ENCODE measurements at places on chromosomes 2 and 18.
A peak's percentile ranks its signal among the peaks of the same experiment; 100 is the strongest.

DNA sequence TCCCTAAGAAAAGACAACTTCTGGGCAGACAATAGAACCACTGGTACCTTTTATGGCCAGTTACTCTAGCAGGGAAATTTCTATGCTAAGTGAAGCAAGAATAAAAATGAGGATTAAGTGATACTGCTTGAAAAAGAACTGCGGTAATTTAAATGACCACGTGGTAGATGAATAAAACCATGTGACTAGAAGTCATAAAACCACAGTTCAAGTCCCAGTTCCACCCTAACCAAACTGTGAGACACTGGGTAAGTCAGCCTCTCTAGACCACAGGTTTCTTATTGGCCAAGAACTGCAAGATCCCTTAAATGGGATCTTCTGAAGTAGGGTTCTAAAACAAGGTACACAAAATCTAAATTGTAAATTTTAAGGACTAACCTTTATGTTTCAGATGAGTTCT is 12.7 kb downstream of the TMEM237 start:
- no peak overlapping the region for H3K4me3 ChIP-seq
- H3K4me1 ChIP-seq = no peaks in the 10 kb centered on the region
- H3K27me3 ChIP-seq = no peaks in the 10 kb centered on the region
- no peak for DNase-seq
- H3K27ac ChIP-seq = no peak overlapping the region

DNA sequence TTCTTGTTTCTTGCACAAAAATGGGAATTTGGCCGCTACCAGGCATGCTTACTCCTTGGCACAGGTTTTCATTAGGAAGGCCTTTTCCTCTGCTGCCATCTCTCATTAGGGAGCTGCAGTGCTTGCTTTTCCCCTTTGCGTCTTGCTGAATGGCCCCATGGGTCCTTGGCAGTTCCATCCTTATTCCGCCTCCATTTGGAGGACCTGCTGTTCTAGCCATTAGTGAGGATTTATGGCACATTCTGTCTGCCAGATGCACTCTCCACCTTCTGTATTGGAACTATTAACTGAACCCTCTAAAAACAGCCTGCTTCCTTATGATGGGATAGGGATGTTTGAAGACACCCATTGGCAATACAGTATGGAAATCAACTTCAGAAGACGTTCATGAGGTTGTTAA is 103.5 kb upstream of the NOSTRIN start:
- peaks cover 5% of the 10 kb centered on the region for H3K27me3 ChIP-seq
- H3K27ac ChIP-seq = no peak overlapping the region
- peaks cover 47% of the 10 kb centered on the region for H3K36me3 ChIP-seq
- no peak overlapping the region for H3K4me3 ChIP-seq
- DNase-seq = no peak

- peaks cover 16% of the 10 kb centered on the region for H3K27me3 ChIP-seq
- no peak for DNase-seq
- H3K27ac ChIP-seq = no peak overlapping the region
Measured at GRCh38 chr2:20456636-20457426, 10.0 kb downstream of the RHOB start.

DNA sequence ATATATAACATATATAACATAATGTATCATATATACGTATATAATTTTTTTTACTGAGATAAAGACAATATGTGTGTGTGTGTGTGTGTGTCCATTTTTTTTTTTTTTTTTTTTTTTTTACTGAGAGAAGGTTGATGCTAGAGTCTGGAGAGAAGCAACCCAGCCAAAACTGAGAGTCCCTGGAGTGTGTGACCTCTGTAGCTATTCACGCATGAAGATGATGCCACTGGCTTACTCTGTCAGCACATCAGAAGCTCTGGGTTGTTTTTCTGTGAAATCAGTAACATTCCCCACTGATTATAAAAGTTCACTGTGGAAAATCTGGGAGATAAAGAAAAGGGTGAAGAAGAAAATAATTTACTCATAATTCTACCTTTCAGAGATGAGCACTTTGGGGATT is 27.2 kb downstream of the CCDC195 start:
- peaks cover 4% of the 10 kb centered on the region for H3K27me3 ChIP-seq
- H3K4me3 ChIP-seq = no peak overlapping the region
- H3K27ac ChIP-seq = no peak overlapping the region
- H3K4me1 ChIP-seq = no peaks in the 10 kb centered on the region
- no peaks in the 10 kb centered on the region for H3K36me3 ChIP-seq

DNA sequence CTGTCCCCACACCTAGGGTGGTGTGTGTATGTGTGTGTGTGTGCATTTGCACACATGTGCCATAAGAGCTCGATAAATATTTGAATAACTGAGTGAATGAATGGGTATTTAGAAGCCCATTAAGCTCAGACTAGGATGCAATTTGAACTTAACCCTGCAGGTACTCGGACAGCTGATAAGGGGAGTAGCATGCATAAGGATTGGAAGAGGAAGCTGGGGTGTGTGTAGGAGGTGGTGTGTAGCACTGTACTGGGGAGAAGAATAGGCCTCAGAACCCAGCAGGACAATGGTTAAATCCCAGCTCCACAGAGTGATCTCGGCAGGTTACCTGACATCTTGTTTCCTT is 1.8 kb upstream of the KCNF1 start:
- no peak overlapping the region for H3K27ac ChIP-seq
- DNase-seq = no peak
- peaks cover 64% of the 10 kb centered on the region for H3K27me3 ChIP-seq
- H3K36me3 ChIP-seq = no peaks in the 10 kb centered on the region
- H3K4me3 ChIP-seq = no peak overlapping the region

DNA sequence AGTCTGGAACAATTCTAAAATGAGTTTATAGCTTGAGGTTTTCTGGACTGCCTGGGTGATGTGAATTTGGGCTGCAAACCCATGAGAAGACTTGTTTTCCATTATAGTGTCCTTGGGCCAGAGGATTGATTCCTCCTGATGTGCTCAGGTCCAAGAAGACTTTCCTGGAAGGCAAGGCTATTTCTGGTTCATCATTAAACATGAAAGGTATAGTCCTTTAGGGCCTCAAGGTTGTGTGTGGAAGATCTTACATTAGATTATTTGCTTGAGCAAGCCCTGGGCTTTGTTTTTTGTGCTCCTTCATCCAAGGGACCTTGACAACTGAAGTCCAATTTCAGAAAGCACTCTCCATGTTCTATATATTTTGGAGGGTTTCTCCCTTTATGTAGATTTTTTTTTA is 26.8 kb upstream of the NEDD4L start:
- H3K4me3 ChIP-seq = no peak overlapping the region
- H3K36me3 ChIP-seq = peaks cover 7% of the 10 kb centered on the region
- no peaks in the 10 kb centered on the region for H3K4me1 ChIP-seq
- no peak overlapping the region for H3K27ac ChIP-seq

- no peaks in the 10 kb centered on the region for H3K36me3 ChIP-seq
- H3K4me3 ChIP-seq = no peak overlapping the region
- no peak for DNase-seq
- no peak overlapping the region for H3K27ac ChIP-seq
Measured at GRCh38 chr2:18402-19271, 27.7 kb downstream of the FAM110C start.

GRCh38 chr2:159144776-159145614 is 141.5 kb downstream of the WDSUB1 start:
- no peak overlapping the region for H3K4me3 ChIP-seq
- H3K36me3 ChIP-seq = peaks cover 52% of the 10 kb centered on the region
- DNase-seq = no peak
- H3K27ac ChIP-seq = no peak overlapping the region
- peaks cover 37% of the 10 kb centered on the region for H3K4me1 ChIP-seq

GRCh38 chr18:35577045-35577848 is 4.3 kb upstream of the GALNT1 start:
- peaks cover 1% of the 10 kb centered on the region for H3K4me1 ChIP-seq
- H3K4me3 ChIP-seq = no peak overlapping the region
- DNase-seq = no peak
- peaks cover 13% of the 10 kb centered on the region for H3K27me3 ChIP-seq

- DNase-seq = no peak
- H3K4me1 ChIP-seq = no peaks in the 10 kb centered on the region
- H3K36me3 ChIP-seq = peaks cover 14% of the 10 kb centered on the region
- no peaks in the 10 kb centered on the region for H3K27me3 ChIP-seq
- H3K27ac ChIP-seq = no peak overlapping the region
Measured at GRCh38 chr2:117128461-117128860, 686.0 kb upstream of the DDX18 start.

GRCh38 chr2:45242161-45242741 is 233.0 kb upstream of the SIX2 start:
- peaks cover 4% of the 10 kb centered on the region for H3K27me3 ChIP-seq
- no peak for DNase-seq
- peak overlapping the region; percentile 27 for H3K27ac ChIP-seq
- H3K4me1 ChIP-seq = peaks cover 32% of the 10 kb centered on the region
- H3K36me3 ChIP-seq = no peaks in the 10 kb centered on the region
- no peak overlapping the region for H3K4me3 ChIP-seq

GRCh38 chr2:134319596-134320254 is 65.9 kb downstream of the MGAT5 start:
- H3K4me1 ChIP-seq = peaks cover 16% of the 10 kb centered on the region
- peaks cover 2% of the 10 kb centered on the region for H3K27me3 ChIP-seq
- no peak overlapping the region for H3K4me3 ChIP-seq
- H3K27ac ChIP-seq = peak overlapping the region; percentile 87
- no peak for DNase-seq

- H3K4me1 ChIP-seq = peaks cover 21% of the 10 kb centered on the region
- H3K4me3 ChIP-seq = no peak overlapping the region
- no peak for DNase-seq
Measured at GRCh38 chr2:239675826-239676715, 275.3 kb upstream of the HDAC4 start.

GRCh38 chr2:99101697-99102096 is 39.8 kb upstream of the C2orf15 start:
- peak overlapping the region; percentile 44 for H3K27ac ChIP-seq
- H3K27me3 ChIP-seq = peaks cover 4% of the 10 kb centered on the region
- H3K36me3 ChIP-seq = peaks cover 55% of the 10 kb centered on the region
- no peaks in the 10 kb centered on the region for H3K4me1 ChIP-seq

DNA sequence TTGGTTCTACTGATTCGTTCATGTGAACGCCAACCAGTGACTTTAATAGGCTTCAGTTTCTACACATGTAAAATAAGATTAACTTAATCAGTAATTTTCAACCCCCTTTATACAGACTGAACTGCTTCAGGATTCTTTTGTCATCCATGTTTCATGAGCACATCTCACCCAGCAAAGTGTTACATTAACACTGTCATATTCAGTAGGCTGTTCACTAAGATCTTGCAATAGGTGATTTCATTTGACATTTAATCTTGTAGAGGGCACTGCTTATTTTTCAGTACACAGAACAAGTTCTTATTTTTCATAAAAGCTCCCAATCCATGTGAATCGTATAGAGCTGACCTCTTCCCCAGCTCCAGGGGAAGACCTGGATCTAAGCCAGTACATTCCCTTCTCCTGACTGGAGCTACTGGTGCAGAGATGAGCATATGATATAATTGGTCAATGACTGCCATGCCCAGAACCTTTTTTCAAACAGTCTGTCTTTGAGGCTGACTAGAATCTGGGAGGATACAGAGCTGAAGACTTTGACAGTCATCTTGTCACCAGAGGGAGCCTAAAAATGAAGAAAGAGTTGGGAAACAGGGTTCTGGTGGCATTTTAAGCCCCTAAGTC is 72.2 kb upstream of the CHRNA1 start:
- DNase-seq = no peak
- peaks cover 52% of the 10 kb centered on the region for H3K36me3 ChIP-seq
- H3K4me3 ChIP-seq = no peak overlapping the region
- peak overlapping the region; percentile 81 for H3K27ac ChIP-seq
- no peaks in the 10 kb centered on the region for H3K27me3 ChIP-seq

DNA sequence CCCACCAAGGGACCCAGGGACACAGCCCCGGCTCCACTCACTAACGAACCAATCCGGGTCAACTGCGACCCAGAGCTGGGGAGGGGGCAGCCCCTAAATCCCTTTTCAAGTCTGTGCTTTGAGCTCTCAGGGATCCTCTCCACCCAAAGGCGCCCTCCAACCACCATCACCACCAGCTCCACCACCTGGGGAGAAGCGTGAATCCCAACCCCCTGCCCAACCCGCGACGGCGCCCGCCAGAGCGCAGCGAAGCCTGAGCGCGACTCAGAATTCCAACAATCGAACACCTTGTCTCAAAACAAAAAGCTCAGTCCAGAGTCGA is 497 bp downstream of the DSC3 start:
- H3K4me3 ChIP-seq = peak overlapping the region; percentile 93
- no peak for DNase-seq
- no peaks in the 10 kb centered on the region for H3K36me3 ChIP-seq
- peaks cover 25% of the 10 kb centered on the region for H3K4me1 ChIP-seq
- no peak overlapping the region for H3K27ac ChIP-seq

GRCh38 chr2:164752956-164753355 is 88.7 kb downstream of the COBLL1 start:
- no peaks in the 10 kb centered on the region for H3K4me1 ChIP-seq
- no peak overlapping the region for H3K4me3 ChIP-seq
- DNase-seq = no peak
- no peak overlapping the region for H3K27ac ChIP-seq
- peaks cover 3% of the 10 kb centered on the region for H3K27me3 ChIP-seq

DNA sequence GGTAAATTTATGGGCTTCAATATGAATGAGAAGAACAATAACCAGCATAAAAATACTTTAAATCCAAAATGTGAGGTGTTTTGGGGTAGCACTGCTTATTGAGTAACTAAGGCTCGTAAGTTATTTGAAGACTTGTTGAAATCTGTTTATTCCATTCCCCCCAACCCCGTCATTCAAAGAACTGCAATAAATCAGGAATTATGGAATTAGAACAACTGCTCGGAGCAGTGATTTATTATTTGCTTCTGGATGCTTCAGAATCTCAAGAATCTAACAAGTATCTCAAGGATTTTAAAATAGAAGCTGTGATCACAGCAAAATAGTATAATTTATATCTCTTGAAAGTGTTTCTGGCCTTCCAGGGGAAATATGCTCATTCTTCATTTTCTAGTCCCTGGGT is 86.8 kb downstream of the EML6 start:
- H3K27me3 ChIP-seq = peaks cover 4% of the 10 kb centered on the region
- H3K4me1 ChIP-seq = no peaks in the 10 kb centered on the region
- DNase-seq = no peak
- no peak overlapping the region for H3K4me3 ChIP-seq
- H3K27ac ChIP-seq = no peak overlapping the region

DNA sequence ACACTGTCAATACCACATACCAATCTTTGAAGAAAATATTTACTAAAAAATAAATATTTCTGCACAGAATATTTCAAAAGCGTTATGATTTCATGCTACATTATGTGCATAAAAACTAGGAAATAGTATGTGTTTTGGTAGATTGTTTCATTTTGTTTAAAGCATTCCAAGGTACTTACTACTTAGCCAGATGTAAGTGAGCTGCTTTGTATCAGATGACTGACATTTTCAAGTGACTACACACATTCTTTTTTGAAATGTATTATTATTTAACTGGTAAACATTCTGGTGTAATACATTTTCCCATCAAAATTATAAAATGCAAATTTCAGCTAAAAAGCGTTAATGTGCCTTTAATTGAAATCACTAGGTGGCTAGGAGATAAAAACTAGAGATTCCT is 21.5 kb downstream of the GCA start:
- no peak overlapping the region for H3K4me3 ChIP-seq
- H3K27ac ChIP-seq = no peak overlapping the region
- H3K27me3 ChIP-seq = no peaks in the 10 kb centered on the region
- DNase-seq = no peak
- H3K36me3 ChIP-seq = no peaks in the 10 kb centered on the region

- no peak for DNase-seq
- H3K27ac ChIP-seq = no peak overlapping the region
- H3K27me3 ChIP-seq = no peaks in the 10 kb centered on the region
- H3K36me3 ChIP-seq = peaks cover 12% of the 10 kb centered on the region
Measured at GRCh38 chr2:175811971-175812370, 190.1 kb downstream of the LNPK start.

GRCh38 chr18:35089891-35090550 is 48.8 kb downstream of the MAPRE2 start:
- H3K27ac ChIP-seq = peak overlapping the region; percentile 20
- no peak overlapping the region for H3K4me3 ChIP-seq
- no peak for DNase-seq
- H3K36me3 ChIP-seq = peaks cover 18% of the 10 kb centered on the region
- no peaks in the 10 kb centered on the region for H3K4me1 ChIP-seq
